Activated CD4-positive, alpha-beta T cell treated with anti-CD3 and anti-CD28 coated beads for 24 hours (primary cell): ENCODE measurements at places on chromosomes 2 and 18.

DNA sequence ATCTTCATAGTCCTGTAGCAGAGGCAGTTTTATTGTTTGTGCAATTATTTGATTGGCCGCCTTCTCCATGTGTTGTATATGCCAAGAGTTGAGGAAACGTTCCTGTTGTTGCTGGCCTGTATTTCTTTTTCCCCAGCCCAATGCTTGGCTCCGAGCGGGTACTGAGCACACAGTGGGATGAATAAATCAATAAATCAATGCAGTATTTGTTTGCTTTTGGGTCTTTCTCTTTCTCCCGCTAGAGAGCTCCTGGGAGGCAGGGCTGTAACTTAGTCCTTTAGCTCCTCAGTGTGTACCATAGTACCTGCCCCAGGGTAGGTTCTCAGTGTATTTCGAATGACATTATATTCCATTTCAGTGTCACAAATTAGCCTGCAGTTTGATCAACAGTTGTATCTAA, 71.8 kb downstream of the ICOS start:
- no peak for DNase-seq

DNA sequence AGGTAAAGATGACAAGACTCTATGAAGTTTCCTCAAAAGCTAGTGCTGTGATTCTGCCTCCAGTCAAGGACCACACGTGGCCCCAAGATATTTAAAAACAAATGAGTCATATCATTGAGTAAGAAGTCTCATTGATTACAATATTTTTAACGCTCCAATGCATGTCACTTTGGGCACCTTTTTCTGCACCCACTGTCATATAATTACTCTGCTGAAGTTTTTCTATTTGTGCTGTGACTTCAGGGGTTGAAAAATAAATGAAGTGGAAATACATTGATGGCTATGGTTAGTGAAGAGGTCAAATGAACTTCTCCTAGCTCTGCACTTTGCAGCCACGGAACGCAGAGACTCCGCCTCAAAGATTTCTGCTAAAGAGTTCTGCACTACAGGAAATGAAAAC, 344.3 kb upstream of the KYNU start:
- DNase-seq, result no peak

- DNase-seq, result no peak
Observed at GRCh38 chr2:105969552-105969951, 224.5 kb downstream of the UXS1 start.

DNA sequence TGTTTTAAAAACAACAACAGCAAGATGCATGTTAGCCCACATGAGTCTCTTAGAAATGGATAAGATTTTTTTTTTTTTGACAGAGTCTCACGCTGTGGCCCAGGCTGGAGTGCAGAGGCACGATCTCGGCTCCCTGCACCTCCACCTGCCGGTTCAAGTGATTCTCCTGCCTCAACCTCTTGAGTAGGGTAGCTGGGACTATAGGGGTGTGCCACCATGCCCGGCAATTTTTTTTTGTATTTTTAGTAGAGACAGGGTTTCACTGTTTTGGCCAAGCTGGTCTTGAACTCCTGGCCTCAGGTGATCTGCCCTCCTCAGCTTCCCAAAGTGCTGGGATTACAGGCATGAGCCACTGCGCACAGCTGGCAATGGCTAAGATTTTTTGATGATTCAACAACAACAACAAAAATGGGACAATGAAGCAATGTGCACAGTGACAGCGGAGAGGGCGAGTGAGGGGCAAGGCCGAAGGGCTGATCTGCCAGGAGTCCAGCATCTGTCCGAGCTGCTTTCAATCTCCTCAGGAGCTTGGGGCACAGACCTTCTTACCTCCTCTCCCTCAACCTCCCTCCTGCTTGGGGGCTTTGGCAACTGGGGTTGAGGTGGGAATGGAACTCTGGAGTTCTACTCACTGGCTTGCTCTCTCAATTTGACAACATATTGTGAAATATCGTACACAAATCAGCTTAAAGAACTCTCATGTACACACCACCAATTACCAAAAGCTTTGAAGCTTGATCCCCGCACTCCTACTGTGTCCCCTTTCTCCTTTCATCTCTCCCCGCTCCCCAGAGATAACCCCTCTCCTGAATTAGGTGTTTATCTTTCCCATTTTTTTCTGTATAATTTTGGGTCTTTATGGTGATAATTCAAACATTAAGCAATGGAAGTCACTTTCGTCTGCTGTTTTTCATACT, 3.4 kb downstream of the ABCG8 start:
- no peak for DNase-seq

GRCh38 chr2:239822146-239822831, 202.9 kb downstream of the NDUFA10 start:
- no peak for DNase-seq
